ENCODE measurements at places on chromosomes 6 and 20.

GRCh38 chr6:71388068-71388744 is 99.6 kb downstream of the OGFRL1 start:
- DNase-seq: no peak

DNA sequence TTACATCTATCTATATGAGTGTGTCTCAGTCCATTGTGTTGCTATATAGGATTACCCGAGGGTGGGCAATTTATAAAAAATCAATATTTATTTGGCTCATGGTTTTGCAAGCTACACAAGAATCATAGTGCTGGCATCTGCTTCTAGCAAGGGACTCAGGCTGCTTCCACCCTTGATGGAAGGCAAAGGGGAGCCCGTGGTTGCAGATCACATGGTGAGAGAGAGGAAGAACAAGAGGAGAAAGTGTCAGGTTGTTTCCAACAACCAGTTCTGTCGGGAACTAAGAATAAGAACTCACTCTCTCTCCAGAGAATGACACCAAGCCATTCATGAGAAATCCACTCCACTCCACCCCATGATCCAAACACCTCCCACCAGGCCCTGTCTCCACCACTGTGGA is 48.2 kb upstream of the TENT5A start:
- DNase-seq: no peak

DNA sequence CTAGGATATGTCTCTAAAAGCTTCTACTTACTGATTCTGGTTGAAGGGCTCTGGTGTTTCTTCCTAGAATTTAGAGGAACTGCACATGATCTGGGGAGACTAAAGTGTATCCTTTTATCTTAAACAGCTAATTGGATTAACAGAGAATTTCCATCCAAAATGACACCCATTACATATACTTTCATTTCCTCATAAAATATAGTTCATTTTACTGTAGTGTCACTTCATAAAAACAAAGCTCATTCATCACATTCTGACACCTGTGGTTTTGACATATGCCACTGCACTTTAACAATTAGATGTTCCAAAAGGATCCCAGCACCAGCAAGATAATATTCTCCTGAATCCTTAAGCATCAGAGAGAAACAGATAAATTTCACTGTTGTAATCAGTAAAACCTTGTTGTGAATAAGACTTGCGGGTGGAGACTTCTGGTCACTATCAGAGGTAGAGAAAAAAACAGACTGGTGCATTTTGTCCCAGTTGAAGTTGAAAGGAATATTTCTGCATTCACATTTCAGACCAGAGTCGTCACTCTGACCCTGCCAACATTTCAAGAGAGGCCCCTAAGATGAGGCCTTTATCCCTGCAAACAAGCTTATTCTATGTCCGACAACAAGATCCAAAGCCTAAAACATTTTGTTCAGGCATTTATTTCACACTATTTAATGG is 175.3 kb upstream of the BMP5 start:
- no peak for DNase-seq

GRCh38 chr6:160424256-160424655 is 76.1 kb downstream of the SLC22A3 start:
- no peak for DNase-seq

DNA sequence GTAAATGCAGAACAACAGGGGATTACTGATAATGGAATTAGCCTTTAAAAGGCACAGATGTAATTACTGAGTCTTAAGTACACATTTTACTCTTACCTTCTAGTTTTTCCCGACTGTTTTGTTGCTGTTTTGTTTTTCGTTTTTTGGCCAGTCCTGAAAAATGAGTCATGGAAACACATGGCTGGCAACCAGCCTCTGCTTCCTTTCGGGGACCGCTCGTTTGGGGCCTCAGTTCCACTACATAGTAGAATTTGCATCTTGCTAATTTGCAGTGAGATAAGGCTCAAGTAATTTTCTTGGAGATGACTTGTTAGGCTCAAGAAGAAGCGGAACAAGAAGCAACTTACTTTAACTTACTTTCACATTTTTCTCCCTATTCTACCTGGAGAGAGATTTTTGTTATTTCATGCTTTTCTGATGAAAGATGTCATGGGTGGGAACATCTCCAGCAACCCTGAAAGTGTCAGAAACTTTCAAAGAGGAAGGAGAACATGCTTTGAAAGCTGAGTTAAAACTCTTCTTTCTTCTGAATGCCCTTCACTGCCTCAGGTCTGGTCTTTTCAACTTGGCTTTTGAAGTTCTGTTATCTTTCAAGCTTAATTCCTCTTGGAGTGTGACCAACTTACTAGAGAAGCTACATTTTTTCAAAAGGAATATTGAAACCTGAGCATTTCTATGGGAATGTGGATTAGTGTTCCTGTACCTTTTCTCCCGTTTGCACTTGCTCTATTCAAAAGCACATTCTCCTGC is 71.5 kb upstream of the HDAC2 start:
- DNase-seq: no peak

DNA sequence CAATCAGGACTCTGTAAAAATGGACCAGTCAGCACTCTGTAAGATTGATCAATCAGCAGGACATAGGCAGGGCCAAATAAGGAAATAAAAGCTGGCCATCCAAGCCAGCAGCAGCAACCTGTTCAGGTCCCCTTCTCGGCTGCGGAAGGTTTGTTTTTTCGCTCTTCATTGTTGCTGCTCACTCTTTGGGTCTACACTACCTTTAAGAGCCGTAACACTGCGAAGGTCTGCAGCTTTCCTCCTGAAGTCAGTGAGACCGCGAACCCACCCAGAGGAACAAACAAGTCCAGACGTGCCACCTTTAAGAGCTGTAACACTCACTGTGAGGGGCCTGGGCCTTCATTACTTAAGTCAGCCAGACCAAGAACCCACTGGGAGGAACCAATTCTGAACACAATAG is 223.2 kb upstream of the EXOC2 start:
- DNase-seq: no peak

GRCh38 chr6:127366282-127367022 is 23.0 kb upstream of the ECHDC1 start:
- no peak for DNase-seq

- DNase-seq: no peak
Measured at GRCh38 chr6:123879749-123880148, 76.1 kb downstream of the NKAIN2 start.

DNA sequence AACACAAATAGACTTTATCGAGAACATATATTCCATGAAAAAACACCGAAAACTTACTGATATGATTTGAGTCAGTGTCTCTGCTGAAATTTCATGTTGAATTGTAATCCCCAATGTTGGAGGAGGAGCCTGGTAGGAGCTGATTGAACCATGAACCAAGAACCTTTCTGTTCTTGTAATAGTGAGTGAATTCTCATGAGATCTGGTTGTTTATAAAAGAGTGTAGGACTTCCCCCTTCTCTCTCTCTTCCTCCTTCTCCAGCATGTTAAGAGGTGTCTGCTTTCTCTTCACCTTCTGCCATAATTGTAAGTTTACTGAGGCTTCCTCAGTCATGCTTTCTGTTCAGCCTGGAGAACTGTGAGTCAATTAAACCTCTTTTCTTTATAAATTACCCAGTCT is 1289.3 kb upstream of the CITED2 start:
- DNase-seq: no peak

Data from left ventricle myocardium superior (tissue), 1 donor.